ENCODE measurements at places on chromosomes 7 and 10. TPM values are rescaled to one million over a fixed set of nuclear protein-coding genes. Genes with fewer than 3 reads are reported as not detected.
A peak's percentile ranks its signal among the peaks of the same experiment; 100 is the strongest.

DNAJC12 gene
- total RNA-seq = 1.5 TPM

HOXA1 gene
- total RNA-seq = 0.77 TPM

NCF1 gene
- total RNA-seq = 50.8 TPM

ACBD7 gene
- not detected for total RNA-seq

ELFN1 gene
- 1.4 TPM for total RNA-seq

GBX1 gene
- total RNA-seq = not detected

GAD2 gene
- not detected for total RNA-seq

DNA sequence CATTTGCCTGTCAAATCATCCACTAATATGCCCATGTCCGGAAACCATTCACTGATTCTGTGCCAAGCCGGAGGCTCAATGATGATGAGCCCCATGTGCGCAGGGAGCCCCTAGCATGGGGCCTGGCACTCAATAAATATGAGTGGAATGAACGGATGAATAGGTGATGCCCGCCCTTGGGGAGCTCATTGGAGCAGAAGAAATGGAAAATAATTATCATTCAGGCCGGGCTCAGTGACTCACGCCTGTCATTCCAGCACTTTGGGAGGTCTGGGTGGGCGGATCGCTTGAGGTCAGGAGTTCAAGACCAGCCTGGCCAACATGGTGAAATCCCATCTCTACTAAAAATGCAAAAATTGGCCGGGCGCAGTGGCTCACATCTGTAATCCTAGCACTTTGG is 11.0 kb downstream of the RHBDD2 start:
- H3K4me1 ChIP-seq = peaks cover 42% of the 10 kb centered on the region
- no peak for DNase-seq
- peaks cover 41% of the 10 kb centered on the region for H3K36me3 ChIP-seq
- no peak overlapping the region for H3K27ac ChIP-seq
- no peak overlapping the region for H3K4me3 ChIP-seq
- no peaks in the 10 kb centered on the region for H3K27me3 ChIP-seq

DNA sequence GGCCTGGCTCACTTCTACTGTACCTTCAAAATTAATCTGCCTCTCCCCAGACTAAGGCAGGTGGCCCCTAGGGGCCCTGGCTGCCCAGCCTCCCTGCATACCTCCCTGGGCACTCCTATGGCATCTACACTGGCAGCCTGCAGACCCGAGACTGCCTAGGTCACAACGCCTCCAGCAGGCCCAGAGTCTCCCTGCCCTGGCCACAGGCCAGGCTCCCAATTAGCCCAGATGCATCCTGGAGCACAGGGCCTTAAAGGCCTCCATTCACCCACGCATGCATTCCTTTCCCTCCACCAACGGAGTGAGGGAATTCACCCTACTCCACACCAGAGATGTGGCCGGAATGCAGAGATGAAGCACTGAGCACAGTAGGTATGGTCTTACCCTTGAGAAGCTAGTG is 1.9 kb downstream of the CHAT start:
- no peaks in the 10 kb centered on the region for H3K36me3 ChIP-seq
- no peak overlapping the region for H3K4me3 ChIP-seq
- no peak for DNase-seq
- H3K27ac ChIP-seq = no peak overlapping the region
- peaks cover 72% of the 10 kb centered on the region for H3K27me3 ChIP-seq

DNA sequence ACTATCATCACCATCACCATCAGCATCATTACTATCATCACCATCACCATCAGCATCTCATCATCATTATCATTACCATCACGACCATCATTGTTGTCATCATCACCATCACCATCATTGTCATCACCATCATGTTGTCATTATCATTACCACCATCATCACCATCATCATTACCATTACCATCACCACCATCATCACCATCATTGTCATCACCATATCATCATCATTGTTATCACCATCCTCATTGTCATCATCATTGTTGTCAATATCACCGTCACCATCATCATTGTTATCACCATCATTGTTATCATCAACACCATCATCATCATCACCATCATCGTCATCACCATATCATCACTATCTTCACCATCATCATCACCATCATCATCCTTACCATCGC is 124.3 kb downstream of the PTPRN2 start:
- no peak overlapping the region for H3K27ac ChIP-seq
- no peak overlapping the region for H3K4me3 ChIP-seq
- no peaks in the 10 kb centered on the region for H3K4me1 ChIP-seq
- H3K36me3 ChIP-seq = no peaks in the 10 kb centered on the region

- H3K27ac ChIP-seq = no peak overlapping the region
- DNase-seq = no peak
- H3K36me3 ChIP-seq = no peaks in the 10 kb centered on the region
These were observed 86.4 kb downstream of the ADAM12 start for GRCh38 chr10:126301701-126302475.

DNA sequence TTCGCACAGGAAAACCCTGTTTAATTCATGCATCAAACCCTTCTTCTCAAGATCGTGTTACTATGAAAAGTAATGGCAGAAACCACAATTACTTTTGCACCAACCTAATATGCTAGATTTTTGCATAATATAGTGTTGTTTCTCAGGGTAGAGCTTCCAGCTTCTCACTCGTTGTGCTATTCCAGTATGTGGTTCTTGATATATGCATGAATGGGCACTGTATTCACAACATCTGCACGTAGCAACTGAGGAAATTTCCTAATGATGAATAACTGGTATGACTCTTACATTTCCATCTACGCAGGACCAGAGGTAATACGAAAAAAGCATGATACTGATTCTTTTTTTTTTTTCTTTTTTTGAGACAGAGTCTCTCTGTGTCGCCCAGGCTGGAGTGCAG is 326.6 kb upstream of the GALNT17 start:
- H3K4me1 ChIP-seq = no peaks in the 10 kb centered on the region
- H3K27me3 ChIP-seq = no peaks in the 10 kb centered on the region
- H3K27ac ChIP-seq = no peak overlapping the region
- DNase-seq = no peak
- H3K4me3 ChIP-seq = no peak overlapping the region
- H3K36me3 ChIP-seq = no peaks in the 10 kb centered on the region

- no peak for DNase-seq
- peaks cover 55% of the 10 kb centered on the region for H3K36me3 ChIP-seq
- peaks cover 29% of the 10 kb centered on the region for H3K4me1 ChIP-seq
- no peaks in the 10 kb centered on the region for H3K27me3 ChIP-seq
- peak overlapping the region; percentile 38 for H3K27ac ChIP-seq
These were observed 169.8 kb downstream of the EGFR start for GRCh38 chr7:55188590-55189138.

- no peaks in the 10 kb centered on the region for H3K4me1 ChIP-seq
- no peak overlapping the region for H3K27ac ChIP-seq
These were observed 46.4 kb downstream of the MYPN start for GRCh38 chr10:68155615-68156210.

GRCh38 chr7:25007668-25008067 is 27.7 kb upstream of the OSBPL3 start:
- no peak overlapping the region for H3K27ac ChIP-seq
- no peaks in the 10 kb centered on the region for H3K36me3 ChIP-seq

GRCh38 chr10:131169146-131169545 is 142.4 kb downstream of the TCERG1L start:
- no peaks in the 10 kb centered on the region for H3K4me1 ChIP-seq
- no peak overlapping the region for H3K4me3 ChIP-seq
- no peak overlapping the region for H3K27ac ChIP-seq
- no peak for DNase-seq
- H3K27me3 ChIP-seq = no peaks in the 10 kb centered on the region

- peaks cover 4% of the 10 kb centered on the region for H3K4me1 ChIP-seq
- H3K36me3 ChIP-seq = no peaks in the 10 kb centered on the region
These were observed 113.5 kb downstream of the PLCE1 start for GRCh38 chr10:94107191-94107590.

DNA sequence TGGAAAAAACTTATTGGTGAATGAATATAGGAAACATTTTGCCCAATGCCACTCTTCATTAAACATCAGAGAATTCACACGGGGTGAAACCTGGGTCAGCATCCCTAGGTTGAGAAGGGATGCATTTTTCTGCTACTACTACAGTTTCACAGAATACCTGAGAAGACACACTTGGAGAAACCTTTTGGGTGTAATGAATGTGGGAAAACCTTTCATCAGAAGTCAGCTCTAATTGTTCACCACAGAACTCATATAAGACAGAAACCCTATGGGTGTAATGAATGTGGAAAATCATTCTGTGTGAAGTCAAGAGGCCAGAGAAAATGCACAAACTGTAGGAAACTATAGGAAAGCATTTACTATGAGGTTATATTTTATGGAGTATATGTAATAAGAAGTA is 24.9 kb downstream of the ZNF37A start:
- no peak overlapping the region for H3K27ac ChIP-seq
- no peaks in the 10 kb centered on the region for H3K27me3 ChIP-seq
- H3K4me3 ChIP-seq = no peak overlapping the region
- peaks cover 40% of the 10 kb centered on the region for H3K36me3 ChIP-seq
- H3K4me1 ChIP-seq = no peaks in the 10 kb centered on the region

DNA sequence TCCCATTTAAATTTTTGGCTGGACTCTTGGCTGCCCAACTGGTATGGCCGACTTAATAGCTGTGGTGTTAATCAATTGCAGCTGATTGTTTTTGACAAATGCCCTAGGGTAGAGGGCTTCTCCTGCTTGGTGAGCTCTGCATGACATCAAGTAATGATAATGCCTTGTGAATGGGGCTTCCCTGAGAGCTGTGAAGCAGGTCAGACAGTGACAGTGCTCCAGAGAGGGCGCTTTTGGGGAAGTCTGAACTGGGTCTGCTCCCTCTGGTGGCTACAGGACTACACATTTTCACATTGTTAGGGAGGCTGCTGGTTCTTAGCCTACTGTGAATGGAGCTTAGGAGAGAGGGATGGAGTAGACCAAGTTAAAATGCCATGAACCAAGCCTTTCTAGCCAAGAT is 98.8 kb downstream of the SDK1 start:
- H3K36me3 ChIP-seq = no peaks in the 10 kb centered on the region
- no peak overlapping the region for H3K4me3 ChIP-seq
- no peak for DNase-seq
- no peak overlapping the region for H3K27ac ChIP-seq
- no peaks in the 10 kb centered on the region for H3K4me1 ChIP-seq

DNA sequence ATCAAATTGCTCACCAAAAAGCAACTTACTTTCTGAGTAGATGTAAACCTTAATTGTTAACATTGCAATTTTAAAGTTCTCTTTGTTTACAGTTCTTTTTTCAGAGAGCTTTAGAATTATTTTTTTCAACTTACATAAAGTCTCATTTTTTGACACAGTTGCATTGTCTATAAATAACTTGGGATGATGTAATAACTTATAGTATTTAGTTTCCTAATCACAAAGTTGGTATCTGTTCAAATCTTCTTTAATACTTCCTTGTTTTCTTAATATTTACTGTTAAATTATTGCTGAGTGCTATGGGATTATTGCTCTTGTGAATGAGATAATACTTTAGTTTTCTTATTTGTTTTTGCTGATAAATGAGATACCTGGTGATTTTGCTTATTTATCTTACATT is 18.9 kb upstream of the SUV39H2 start:
- peaks cover 39% of the 10 kb centered on the region for H3K36me3 ChIP-seq
- H3K27me3 ChIP-seq = no peaks in the 10 kb centered on the region
- no peak overlapping the region for H3K4me3 ChIP-seq
- peaks cover 6% of the 10 kb centered on the region for H3K4me1 ChIP-seq
- no peak overlapping the region for H3K27ac ChIP-seq

DNA sequence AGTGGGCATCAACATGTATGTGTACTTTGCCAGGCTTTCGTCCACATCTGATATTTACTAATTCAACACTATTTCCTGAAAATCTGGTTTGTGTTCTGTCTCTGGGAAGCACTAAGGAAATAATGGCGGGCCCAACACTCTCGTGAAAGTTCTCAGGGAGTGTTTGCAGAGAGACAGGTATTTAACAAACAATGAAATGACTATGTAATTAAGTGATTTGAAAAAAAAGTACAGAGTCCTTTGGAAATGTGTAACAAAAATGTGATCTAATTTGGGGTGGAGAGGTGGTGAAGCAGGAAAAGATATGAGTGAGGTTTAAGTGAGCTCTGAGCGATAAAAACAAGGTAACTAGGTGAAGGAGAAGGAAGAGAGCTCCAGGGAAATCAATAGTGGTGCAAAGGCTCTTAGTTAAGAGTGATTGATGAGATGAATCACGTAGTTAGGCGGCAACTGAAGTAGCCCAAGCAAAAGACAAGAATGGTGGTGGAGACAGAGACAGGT is 95.3 kb upstream of the DNAJB12 start:
- H3K27ac ChIP-seq = peak overlapping the region; percentile 0
- H3K27me3 ChIP-seq = no peaks in the 10 kb centered on the region
- H3K36me3 ChIP-seq = no peaks in the 10 kb centered on the region
- no peaks in the 10 kb centered on the region for H3K4me1 ChIP-seq

- no peak overlapping the region for H3K4me3 ChIP-seq
- peaks cover 11% of the 10 kb centered on the region for H3K27me3 ChIP-seq
- no peak overlapping the region for H3K27ac ChIP-seq
These were observed 6.8 kb upstream of the CDH23 start for GRCh38 chr10:71389768-71390460.

DNA sequence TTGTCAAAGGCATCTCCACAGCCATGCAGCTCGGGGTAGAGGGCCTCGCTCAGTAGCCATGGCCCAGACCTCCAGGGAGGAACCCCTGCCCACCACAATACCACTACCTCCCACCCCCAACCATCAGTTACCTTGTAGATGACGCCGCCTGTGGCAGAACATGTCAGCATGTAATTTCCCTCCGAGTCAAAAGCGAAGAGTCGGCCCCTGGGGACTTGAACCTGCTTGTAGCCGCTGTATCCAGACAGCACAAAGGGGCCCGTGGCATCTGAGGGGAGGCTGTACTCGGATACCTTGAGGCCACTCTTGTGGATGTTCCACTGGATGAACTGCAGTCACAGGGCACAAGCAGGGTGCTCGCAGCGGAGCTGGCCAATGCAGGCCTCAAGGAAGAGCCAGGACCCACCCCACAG is 16.3 kb upstream of the CYREN start:
- H3K4me1 ChIP-seq = no peaks in the 10 kb centered on the region
- no peak overlapping the region for H3K27ac ChIP-seq
- no peak for DNase-seq
- H3K36me3 ChIP-seq = peaks cover 96% of the 10 kb centered on the region
- no peak overlapping the region for H3K4me3 ChIP-seq
- H3K27me3 ChIP-seq = no peaks in the 10 kb centered on the region

DNA sequence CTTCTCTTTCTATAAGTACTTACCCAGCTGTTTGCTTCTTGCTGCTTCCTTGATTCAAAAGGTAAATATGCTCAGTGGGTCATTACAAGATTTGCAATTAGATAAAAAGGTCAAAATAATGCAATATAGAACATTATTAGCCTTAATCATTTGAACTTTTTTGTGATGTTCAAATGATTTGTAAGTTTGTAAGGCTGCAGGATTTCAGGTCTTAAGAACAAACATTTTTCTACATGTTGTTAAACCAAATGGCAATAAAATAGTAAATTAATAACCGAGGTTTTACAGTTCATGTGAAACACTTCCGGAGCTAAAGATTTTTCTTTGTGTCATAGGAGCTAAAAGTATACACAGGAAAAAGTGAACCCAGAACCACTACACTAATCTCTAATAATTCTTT is 16.2 kb upstream of the SCIN start:
- H3K36me3 ChIP-seq = no peaks in the 10 kb centered on the region
- no peaks in the 10 kb centered on the region for H3K4me1 ChIP-seq

- H3K4me1 ChIP-seq = no peaks in the 10 kb centered on the region
- DNase-seq = no peak
- no peaks in the 10 kb centered on the region for H3K27me3 ChIP-seq
- H3K4me3 ChIP-seq = no peak overlapping the region
- no peaks in the 10 kb centered on the region for H3K36me3 ChIP-seq
- no peak overlapping the region for H3K27ac ChIP-seq
These were observed 3.5 kb downstream of the FAM180A start for GRCh38 chr7:135744938-135745702.

GRCh38 chr7:131747658-131748232 is 191.3 kb upstream of the PODXL start:
- H3K4me1 ChIP-seq = no peaks in the 10 kb centered on the region
- H3K36me3 ChIP-seq = no peaks in the 10 kb centered on the region
- no peaks in the 10 kb centered on the region for H3K27me3 ChIP-seq
- no peak for DNase-seq
